ENCODE measurements at places on chromosomes 6 and 20.
A peak's percentile ranks its signal among the peaks of the same experiment; 100 is the strongest.

DNA sequence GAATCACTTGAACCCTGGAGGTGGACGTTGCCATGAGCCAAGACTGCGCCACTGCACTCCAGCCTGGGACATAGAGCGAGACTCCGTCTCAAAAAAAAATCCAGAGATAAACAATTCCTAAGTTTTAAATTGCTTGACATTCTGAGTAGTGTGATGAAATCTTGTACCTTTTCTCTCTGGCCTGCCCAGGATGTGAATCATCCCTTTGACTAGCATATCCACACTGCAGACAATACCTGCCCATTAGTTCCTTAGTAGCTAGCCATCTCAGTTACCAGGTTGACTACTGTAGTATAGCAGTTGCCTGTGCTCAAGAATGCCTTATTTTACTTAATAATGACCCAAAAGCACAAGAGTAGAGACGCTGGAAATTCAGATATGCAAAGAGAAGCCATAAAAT is 2.8 kb downstream of the ZFP57 start:
- no peak for DNase-seq

GRCh38 chr20:2585811-2586210 is 49.4 kb downstream of the TMC2 start:
- no peak for DNase-seq

DNA sequence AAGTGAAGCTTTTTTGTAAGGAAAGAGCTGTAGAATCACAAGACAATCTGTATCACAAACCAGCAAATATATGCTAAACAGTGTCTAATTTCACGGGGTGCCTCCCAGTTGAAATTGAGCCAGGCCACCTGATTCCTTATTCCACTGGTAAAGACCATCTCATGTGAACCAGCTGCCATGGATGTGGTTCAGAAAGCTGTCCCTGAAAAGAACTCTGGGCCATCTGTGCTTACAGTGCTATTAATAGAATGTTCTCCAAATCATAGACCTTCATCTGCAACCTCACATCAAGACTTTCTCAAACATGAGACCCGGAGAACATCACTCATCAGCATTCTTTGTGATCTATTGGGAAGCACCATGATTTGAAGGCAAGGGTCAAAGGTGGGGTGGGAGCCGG is 89.7 kb downstream of the FBXO5 start:
- no peak for DNase-seq

- peak; percentile 85 for DNase-seq
Measured at GRCh38 chr6:84422380-84422968, 195.0 kb upstream of the CEP162 start.

DNA sequence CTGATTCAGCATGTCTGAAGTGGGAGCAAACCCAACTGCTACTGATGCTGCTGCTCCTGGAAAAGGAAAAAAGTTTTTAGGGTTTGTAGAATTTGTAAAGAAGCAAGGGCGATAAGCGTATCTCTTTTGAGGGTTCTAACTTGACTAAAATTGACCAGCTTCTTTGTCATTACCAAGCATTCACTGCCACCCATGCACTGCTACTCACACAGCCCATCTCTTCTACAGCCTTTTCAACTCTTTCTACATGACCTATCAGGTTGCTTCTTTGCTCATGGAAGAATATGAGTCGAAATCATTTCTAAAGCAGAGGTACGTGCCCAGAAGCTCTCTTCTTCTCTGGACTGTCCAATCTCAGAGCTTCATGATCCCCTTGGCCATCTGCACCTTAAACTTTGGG is 570.9 kb downstream of the EPHA7 start:
- no peak for DNase-seq

- no peak for DNase-seq
Measured at GRCh38 chr6:17015144-17015543, 86.7 kb upstream of the STMND1 start.

DNA sequence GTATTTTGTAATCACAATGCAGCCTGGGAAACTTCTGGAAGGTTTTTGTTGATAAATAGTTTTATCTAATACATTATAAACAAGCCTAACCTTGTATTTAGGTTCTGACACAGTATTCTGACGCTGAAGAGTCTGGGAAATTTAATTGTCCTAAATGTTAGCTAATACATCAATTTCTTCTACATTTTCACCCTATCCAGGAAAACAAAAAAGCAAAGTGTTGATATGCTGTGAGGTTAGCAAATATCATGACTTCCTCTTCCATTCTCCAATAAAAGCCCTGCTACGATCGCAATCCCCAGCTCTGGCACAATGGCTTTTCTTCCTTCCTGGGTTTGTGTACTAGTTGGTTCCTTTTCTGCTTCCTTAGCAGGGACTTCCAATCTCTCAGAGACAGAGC is at the start of gene C6orf58:
Gene C6orf58, plus strand, starts transcription at position 301 of the 400 bp plus-strand sequence. Its CDS starts 12 bp downstream, at position 313.
- DNase-seq, result no peak

DNA sequence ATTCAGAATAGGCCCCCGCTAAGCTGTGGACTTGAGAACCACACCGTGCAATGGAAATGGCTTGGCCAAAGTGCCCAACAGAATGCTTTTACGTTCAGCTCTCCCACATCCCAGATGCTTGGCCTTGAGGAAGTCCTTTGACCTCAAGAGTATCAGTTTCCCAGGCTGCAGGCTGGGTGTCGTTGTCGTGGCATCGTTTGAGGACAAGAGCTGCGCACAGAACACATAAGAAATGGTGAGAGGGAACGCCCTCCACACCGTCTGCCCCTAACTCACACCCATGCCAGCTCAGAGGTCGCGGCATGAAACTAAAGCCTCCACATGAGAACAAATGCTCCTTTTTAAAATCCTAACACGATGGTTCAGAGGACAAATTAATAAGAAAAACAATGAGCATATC is 37.0 kb downstream of the NFATC2 start:
- DNase-seq, result peak; percentile 6

- DNase-seq, result no peak
Measured at GRCh38 chr6:75546381-75546780, 52.8 kb upstream of the FILIP1 start.

GRCh38 chr20:43430265-43431133 is 27.2 kb upstream of the SRSF6 start:
- no peak for DNase-seq
